ENCODE measurements at places on chromosomes 12 and 14. TPM values are rescaled to one million over a fixed set of nuclear protein-coding genes. Genes with fewer than 3 reads are reported as not detected.

DNA sequence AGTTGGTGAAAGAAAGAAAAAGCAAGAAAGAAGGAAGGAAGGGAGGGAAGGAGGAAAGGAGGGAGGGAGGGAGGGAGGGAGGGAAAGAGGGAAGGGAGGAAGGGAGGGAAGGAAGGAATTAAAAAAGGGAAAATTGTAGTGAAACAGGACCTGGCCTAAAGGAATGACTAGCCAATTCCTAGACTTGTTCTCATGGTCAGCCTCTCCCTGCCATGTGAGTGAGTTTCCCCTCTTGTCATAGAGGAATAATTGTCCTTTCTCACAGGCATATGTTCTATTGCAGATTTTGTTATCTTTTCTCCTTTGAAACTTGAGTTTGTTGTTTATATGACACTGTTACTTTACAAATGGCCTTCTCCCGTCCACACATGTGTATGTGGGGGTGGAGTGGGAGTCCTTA, 81.9 kb downstream of the TMEM260 start:
- H3K36me3 ChIP-seq, result no peaks in the 10 kb centered on the region
- H3K27ac ChIP-seq, result no peak overlapping the region
- H3K4me3 ChIP-seq, result no peak overlapping the region
- peaks cover 5% of the 10 kb centered on the region for H3K4me1 ChIP-seq

- DNase-seq, result no peak
- no peaks in the 10 kb centered on the region for H3K4me1 ChIP-seq
These were observed 559.0 kb downstream of the GALC start for GRCh38 chr14:87434011-87434410.

DNA sequence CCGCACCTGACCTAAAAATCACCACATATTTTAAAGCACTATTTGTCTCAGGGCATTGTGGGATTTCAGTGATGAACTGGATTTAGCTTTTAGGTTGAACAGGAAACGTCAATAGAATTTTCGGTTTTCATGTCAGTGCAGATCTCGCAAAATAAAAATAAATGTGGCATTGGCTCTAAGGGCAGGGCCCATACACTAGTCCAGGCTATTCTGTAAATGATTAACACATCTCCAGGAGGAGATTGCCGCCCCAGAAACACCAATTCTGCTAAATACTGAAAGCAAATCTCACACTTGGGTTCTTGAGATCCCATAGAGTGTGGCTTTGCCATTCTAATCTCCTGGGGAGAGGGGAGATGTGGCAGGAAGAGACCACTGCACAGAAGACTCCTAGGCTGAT, 1494.0 kb upstream of the TMEM132C start:
- H3K36me3 ChIP-seq, result no peaks in the 10 kb centered on the region
- H3K27ac ChIP-seq, result no peak overlapping the region
- no peaks in the 10 kb centered on the region for H3K27me3 ChIP-seq
- H3K4me3 ChIP-seq, result no peak overlapping the region
- DNase-seq, result no peak

DNA sequence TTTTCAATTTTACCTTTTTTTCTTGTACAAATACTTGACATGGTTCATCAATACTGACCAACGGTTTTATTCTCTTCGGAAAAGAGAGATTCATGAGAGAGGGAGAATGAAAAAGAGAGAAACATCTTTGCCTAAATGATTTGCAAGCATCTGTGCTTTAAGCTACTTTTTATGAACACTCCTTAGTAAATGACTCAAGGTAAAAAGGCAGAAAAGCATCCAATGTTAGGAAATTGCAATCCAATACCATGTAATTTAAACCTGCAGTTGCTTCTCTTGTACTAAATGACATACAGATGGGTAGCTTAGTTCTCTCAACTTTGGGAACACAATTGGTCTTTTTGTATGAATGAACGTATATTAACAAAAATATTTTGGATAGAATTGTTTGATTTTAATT, 46.1 kb downstream of the MSRB3 start:
- H3K4me3 ChIP-seq, result no peak overlapping the region
- peaks cover 7% of the 10 kb centered on the region for H3K4me1 ChIP-seq
- no peaks in the 10 kb centered on the region for H3K27me3 ChIP-seq
- H3K36me3 ChIP-seq, result no peaks in the 10 kb centered on the region
- H3K27ac ChIP-seq, result no peak overlapping the region

DNA sequence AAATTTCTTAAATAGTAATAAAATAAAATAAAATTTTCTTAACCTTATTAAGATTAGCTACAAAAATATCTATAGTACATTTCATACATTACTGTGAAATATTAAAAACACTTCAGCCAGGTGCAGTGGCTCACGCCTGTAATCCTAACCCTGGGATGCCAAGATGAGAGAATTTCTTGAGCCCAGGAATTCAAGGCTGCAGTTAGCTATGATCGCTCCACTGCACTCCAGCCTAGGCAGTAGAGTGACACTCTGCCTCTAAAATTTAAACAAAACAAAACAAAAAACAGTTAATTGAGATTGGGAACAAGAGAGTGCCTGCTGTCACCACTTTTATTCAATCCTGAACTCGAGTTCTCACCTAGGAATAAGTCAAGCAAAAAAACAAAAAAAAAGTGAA, 95.0 kb upstream of the CPNE8 start:
- no peak overlapping the region for H3K27ac ChIP-seq
- DNase-seq, result no peak
- H3K27me3 ChIP-seq, result peaks cover 2% of the 10 kb centered on the region
- no peaks in the 10 kb centered on the region for H3K4me1 ChIP-seq
- H3K36me3 ChIP-seq, result no peaks in the 10 kb centered on the region

DNA sequence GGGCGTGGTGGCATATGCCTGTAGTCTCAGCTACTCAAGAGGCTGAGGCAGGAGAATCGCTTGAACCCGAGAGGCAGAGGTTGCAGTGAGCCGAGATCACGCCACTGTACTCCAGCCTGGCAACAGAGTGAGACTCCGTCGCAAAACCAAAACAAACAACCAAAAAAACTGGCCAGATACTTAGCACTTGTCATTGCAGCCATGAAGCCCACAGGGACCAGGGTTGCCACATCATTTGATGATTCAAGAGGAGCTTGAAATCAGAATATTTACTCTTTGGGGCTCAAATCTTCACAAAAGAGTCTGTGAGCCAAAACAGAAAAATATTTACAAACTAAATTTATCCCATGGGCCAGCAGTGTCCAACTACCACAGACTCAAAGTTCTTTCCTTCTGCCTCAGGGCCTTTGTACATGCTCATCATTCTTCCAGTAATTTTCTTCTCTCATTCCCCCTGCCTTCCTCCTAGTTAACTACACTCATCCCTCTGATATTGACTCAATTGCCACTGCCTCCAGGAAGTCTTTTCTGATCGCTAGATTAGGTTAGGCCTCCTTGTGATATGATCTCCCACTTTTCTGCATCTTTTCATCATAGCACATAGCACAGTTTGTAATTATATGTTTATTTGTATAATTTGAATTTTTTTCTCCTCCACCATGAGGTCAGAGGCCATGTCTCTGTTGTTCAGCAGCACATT, 130.8 kb upstream of the PLEKHG7 start:
- H3K27ac ChIP-seq, result no peak overlapping the region
- H3K4me3 ChIP-seq, result no peak overlapping the region
- no peak for DNase-seq
- no peaks in the 10 kb centered on the region for H3K27me3 ChIP-seq
- no peaks in the 10 kb centered on the region for H3K36me3 ChIP-seq

GRCh38 chr14:59425322-59425935, 39.8 kb downstream of the GPR135 start:
- H3K27me3 ChIP-seq, result no peaks in the 10 kb centered on the region
- peak overlapping the region; percentile 29 for H3K27ac ChIP-seq
- peaks cover 12% of the 10 kb centered on the region for H3K4me1 ChIP-seq
- no peak for DNase-seq

Gene B4GALNT1
- 5.9 TPM for total RNA-seq

Gene MYL2
- 0.99 TPM for total RNA-seq

Gene ISCU
- total RNA-seq, result 144 TPM

Gene MANSC4
- total RNA-seq, result not detected

Gene COL2A1
- total RNA-seq, result not detected

Gene NTS
- 0.65 TPM for total RNA-seq

Gene NDRG2
- 107 TPM for total RNA-seq
